Adrenal gland (tissue), 19 donors: ENCODE measurements at places on chromosomes 4 and X.

GRCh38 chrX:73832319-73832718 is 269.3 kb downstream of the CHIC1 start:
- DNase-seq = no peak

GRCh38 chr4:89101256-89102161 is 9.8 kb upstream of the TIGD2 start:
- DNase-seq = no peak

DNA sequence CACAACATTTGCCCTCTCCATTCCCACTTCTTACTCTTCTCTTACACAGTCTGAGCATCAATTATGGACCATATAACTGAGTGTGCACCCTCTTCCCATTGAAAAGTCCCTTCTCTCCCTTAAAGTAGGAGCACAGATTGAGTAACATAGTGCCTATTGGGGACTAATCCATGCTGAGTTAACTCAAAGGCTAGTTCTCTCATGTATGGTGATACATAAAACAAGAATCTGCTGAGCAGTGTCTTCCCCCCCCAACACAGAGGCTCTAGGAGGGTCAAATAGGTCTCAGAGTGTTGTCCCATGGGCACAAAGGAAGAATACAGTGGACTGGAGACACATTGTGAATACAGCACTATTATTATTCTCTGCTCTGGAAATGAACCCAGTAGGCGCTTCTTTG is 274.6 kb upstream of the BOD1L1 start:
- DNase-seq = no peak

- DNase-seq = no peak
Observed at GRCh38 chrX:13463608-13464007, 105.8 kb upstream of the EGFL6 start.

DNA sequence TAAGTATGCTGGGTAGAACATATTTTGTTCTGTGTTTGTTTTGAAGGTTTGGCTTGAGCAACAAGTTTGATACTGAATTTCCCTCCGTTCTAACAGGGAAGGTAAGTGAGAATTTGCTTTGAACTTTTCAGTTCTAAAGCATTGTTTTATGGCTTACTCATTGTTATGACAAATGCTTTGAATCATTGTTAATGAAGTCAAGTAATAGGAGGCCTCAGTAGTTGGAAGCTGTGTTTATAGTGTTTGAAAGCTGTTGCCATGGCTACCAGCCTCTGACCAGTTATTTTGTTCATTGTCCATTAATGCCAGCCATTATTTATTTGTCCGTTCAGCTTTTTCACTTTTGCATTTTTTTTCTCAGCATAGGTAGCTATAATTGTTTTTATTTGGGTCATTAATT is 14.4 kb downstream of the CHIC1 start:
- peak; percentile 16 for DNase-seq
